ENCODE measurements at places on chromosomes 5 and 9.

DNA sequence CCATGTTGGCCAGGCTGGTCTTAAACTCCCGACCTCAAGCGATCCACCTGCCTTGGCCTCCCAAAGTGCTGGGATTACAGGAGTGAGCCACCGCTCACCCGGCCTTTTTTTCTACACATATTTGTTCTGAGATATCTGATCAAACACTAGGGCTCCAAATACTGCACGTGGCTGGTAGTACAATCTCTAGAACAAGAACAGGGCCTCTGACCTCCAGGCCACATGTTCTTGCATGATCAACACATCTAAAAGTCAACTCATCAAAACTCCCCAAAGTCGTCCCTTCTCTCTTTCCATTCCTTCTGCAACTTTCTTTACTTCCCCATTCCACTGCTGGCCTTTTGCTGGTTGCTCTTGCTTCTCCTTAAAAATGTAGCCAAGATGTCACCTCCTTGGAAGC, 113.3 kb upstream of the LHFPL2 start:
- DNase-seq = no peak

DNA sequence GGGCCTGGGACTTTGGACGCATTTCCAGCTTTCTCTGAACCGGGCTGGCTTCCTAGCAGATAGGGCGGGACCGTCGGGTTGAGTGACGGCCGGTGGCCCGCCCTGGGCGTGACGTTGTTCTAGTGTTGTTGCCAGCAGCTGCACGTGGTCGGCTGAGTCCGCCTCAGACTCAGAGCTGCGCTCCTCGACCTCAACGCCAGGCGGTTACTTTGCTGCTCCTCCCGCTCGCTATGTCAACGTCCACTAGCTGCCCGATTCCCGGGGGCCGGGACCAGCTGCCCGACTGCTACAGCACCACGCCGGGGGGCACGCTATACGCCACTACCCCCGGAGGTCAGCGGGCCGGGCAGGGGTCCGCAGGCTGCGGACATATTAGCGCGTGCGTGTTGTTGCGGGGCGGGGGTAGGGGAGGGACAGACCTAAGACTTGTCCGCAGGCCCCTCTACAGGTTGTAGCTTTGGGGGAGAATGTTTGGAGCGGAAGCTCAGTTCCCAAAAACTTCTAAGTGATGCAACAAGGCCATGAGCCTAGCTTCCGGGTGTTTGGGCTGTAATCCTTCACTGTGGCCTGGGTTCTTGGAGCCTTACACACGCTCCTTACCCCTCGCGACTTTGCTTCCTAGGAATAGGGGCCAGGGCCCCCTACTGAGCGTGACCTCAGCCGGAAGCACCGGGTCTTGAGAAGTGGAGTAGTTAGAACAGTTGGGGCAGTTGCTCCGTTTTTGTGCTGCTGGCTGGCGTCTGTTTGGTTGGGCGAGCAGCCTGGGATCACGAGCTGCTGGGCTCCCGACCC, at the start of gene EIF4EBP3:
Gene EIF4EBP3, plus strand, starts transcription at position 155 of the 792 bp plus-strand sequence. Its CDS starts 76 bp downstream, at position 231.
- DNase-seq = peak; percentile 85

DNA sequence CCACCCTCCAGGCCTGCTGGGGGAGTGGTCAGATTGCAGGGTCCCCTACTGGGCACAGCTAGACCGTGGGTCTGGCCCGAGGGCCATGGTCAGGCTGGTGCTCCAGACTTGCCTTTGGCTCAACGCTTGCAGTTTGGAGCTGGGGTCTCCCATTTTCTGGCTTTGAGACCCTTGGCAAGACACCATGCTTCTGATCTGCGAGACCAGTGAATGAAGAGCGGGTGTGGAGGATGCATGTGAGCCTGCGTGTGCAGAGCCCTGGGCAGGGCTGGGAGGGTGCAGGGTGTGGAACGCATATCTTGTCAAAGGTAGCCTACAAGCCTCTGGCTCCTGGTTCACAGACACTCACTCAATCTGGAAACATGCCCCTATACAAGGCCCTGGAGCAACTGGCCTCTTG, 6.1 kb upstream of the MRNIP start:
- no peak for DNase-seq

DNA sequence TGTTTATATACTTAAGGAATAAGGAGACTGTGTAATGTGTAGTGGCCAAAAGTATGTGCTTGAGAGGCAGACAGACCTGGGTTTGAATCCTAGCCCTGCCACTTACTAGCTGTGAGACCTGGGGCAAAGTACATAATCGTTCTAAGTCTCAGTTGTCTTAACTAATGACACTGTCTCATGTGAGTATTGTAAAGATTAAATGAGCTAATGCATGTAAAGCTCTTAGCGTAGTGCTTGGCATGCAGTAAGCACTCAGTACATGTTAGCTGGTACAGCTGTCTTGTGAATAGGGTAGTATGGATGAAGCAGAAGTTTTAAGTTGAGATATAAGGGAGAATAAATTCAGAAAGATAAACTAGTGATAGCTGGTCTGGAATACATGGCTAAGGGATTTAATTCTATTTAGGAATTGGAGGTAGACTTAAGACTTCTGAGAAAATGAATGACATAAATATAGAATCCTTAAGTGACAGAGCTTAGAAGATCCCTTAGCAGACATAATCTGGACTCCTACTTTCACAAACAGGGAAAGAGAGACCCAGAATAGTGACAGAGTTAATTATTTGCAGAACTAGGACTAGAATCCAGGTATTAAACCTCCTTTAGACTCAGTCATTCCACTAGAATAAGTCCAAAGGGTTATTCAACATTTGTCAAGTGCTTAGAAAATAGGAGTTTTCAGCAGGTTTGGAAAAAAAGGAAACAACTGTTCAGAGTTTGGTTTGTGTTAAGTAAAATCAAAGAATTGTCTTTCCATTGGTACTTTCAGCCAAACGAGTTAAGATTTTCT, 13.1 kb downstream of the GPR21 start:
- DNase-seq = no peak

GRCh38 chr5:94746731-94747124, 128.3 kb downstream of the SLF1 start:
- peak; percentile 71 for DNase-seq

DNA sequence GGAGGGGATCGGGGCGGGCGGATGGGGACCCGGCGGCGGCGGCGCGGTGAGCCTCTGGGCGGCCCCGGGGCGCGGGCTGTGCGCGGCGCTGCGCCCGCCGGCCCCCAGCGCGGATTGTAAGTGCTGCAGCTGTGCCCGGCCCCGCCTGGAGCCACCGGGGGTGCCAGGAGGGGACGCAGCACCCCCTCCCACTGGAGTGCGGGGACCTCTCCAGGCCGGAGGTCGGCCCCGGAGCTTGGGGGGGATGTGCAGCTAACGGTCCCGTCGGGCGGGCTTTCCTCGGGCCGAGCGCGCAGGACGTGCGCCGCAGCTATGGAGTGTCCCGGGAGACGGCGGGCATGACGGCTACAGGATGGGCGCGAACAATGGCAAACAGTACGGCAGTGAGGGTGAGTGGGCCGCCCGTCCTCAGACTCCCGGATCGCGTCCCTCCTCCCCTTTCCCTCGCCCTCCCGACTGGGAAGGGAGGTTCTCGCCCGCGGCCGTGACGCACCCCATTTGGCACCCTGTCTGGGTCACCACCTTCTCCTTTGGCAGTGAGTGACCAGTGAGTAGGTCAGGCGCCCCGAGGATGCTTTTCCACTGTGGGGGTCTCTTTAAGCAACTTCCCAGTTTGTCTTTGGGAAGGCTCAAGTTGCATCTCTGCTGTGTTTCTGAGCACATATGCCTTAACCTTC, 483 bp downstream of the FBXL7 start:
- DNase-seq = no peak

GRCh38 chr9:126673689-126674364, 60.1 kb downstream of the LMX1B start:
- DNase-seq = no peak

GRCh38 chr5:122259995-122260394, 52.0 kb upstream of the SNCAIP start:
- no peak for DNase-seq

DNA sequence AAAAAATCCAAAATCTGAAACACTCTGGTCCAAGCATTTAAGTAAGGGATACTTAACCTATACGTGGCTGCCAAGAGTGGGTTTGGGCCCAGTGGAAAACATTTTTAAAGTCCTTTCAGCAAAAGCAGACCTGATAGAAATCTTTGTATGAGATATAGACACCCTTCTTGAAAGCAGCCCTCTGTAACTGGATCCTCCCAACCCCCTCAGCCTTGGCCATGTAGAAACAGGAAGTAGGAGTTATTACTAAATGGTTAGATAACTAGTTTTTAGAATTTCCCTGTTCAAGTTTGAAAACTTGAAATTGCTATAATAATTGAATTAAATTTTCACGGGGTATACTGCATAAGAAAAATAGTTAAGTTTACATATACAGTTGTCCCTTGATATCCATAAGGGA, 111.3 kb upstream of the PCA3 start:
- DNase-seq = peak; percentile 68

Data from AML-193 (cell line).